ENCODE measurements at places on chromosomes 5 and 9. TPM values are rescaled to one million over a fixed set of nuclear protein-coding genes. Genes with fewer than 3 reads are reported as not detected.

Gene KIF12
- not detected for total RNA-seq

Gene BTNL8
- total RNA-seq = not detected

Gene LOX
- total RNA-seq = 440 TPM

Gene FGF1
- 13.8 TPM for total RNA-seq

DNA sequence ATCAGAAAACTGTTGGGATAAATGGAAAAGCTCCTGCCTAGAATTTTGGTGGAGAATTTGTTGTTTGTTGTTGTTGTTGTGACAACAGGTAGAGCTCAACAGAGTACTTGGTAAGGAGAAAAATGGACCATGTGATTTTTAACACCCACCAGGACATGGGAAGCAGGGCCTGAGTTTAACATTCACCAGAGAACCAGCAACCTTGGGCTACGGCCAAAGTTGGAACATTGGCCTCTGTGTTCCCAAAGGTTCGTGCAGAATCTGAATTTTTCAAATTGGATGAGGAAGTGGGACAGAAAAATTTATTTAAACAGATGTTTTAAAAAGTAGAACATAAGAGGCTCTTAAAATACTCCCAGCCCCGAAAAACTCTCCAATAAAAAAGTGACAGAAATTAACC lies 127.0 kb downstream of the GNA14 start:
- no peak for DNase-seq

GRCh38 chr5:157116483-157116954 lies 7.7 kb upstream of the HAVCR2 start:
- no peak for DNase-seq

GRCh38 chr5:143836161-143836725 lies 24.3 kb downstream of the HMHB1 start:
- DNase-seq = peak; percentile 20

- DNase-seq = no peak
Measured at GRCh38 chr9:98018347-98018746, 35.2 kb downstream of the ANP32B start.

DNA sequence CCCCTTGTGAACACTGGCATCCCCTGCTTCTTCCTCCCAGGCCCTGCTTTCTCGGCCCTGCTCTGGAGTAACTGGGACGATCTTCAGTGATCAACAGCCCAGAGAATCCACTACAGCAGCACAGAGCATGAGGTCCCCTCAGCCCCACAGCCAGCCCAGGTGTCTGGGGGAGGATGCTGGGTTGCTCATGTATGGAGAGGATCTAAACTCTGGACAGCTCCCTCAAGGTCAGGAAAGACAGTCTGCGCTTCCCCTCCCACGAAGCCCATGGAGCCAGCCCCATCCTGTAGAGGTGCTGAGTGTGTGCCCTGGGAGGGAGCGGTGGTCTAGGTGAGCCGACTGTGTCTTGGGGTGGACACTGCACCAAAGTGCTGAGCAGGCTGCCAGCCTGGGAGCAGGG lies 190.2 kb downstream of the GABBR2 start:
- DNase-seq = no peak

DNA sequence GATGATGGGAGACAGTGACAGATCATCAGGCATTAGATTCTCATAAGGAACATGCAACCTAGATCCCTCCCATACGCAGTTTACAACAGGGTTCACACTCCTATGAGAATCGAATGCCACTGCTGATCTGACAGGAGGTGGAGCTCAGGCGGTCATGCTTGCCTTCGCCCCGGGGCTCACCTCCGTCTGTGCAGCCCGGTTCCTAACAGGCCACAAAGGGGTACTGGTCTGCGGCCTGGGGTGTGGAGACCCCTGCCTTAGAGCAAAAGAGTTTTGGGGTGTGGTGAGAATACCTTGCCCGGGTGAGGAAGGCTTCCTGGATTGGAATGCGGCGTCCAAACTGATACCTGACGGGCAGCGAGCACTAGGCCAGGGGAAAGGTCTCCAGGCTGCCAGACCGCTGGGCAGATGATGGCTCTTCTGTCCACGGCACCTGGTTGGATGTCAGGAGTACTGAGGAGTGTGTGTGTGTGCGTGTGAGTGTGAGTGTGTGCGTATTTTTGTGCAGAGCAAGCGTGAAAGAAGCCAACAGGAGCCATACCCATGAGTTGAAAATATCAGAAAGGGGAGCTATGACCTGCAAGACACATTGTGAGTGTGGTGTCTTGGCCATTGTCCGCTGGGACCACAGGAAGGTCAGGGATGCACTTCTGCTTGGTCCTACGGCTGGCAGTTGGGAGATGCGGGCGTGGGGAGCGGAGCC lies 55.4 kb downstream of the ACER2 start:
- no peak for DNase-seq

- DNase-seq = no peak
Measured at GRCh38 chr9:89864257-89864656, 259.4 kb downstream of the GADD45G start.

DNA sequence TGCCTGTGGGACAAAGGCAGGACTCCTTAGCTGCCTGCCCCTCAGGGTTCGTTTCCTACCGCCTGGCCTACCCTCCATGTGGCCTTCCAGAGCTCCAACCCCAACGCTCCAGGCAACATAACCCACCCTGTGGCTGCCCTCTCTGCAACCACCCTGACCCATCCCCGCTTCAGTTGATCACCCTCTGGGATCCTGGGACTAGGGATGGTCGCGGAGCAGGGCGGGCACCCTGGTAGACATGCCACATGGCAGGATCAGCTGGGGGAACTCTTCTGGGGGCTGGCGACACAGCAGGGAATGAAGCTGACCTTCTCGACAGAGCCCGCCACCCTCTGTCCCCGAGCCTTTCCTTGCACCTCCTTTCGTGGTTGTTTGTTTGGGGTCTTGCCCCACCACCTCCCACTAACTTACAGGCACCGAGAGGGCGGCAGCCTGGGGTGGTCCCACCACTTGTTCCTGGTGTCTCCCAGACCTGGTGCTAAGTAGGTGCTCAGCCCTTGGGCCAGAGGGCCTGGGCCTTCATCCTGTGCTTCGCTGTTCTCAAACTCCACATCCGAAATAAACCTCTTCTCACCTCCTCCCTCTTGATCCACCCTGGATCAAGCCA lies 243.1 kb downstream of the PBX3 start:
- no peak for DNase-seq

- no peak for DNase-seq
Measured at GRCh38 chr5:141623611-141624010, 4.8 kb upstream of the DIAPH1 start.

GRCh38 chr5:53373451-53374158 lies 106.8 kb upstream of the FST start:
- DNase-seq = peak; percentile 84

DNA sequence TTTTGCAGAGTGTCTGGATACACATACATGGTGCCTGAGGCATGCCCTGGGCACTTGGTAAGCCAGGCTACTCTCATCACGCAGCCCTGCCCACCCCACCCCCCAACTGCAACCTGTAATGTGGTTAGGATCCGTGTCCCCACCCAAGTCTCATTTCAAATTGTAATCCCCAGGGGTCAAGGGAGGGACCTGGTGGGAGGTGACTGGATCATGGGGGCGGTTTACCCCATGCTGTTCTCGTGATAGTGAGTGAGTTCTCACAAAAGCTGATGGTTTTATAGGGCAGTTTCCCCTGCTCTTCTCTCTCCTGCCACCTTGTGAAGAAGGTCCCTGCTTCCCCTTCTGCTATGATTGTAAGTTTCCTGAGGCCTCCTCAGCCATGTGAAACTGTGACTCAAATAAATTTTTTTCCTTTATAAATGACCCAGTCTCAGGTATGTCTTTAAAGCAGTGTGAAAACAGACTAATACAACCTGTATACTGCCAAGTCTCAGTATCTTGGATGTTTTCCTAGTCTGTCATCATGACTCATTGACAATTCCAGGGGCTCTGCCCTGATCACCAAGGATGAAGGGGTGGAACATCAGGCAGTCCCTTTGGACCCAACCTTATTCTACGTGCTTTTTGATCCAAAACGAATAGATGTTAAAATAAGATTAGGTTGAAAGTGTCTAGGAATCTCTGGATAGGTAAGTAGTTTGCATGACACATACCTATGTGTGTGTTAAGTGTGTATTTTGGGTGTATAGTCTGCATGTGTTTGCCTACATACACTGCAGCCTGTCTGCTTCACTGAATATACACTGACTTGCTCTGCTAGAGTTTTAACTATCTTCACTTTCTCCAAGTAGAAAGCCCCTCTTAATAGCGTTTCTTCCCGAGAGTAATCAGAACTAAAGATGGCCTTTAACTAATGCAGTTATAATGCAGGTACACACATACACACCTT lies 293.8 kb downstream of the SLIT3 start:
- peak; percentile 55 for DNase-seq

- no peak for DNase-seq
Measured at GRCh38 chr5:51371052-51371451, 12.2 kb upstream of the ISL1 start.

- peak; percentile 62 for DNase-seq
Measured at GRCh38 chr5:59592101-59592500, 301.4 kb downstream of the PDE4D start.

DNA sequence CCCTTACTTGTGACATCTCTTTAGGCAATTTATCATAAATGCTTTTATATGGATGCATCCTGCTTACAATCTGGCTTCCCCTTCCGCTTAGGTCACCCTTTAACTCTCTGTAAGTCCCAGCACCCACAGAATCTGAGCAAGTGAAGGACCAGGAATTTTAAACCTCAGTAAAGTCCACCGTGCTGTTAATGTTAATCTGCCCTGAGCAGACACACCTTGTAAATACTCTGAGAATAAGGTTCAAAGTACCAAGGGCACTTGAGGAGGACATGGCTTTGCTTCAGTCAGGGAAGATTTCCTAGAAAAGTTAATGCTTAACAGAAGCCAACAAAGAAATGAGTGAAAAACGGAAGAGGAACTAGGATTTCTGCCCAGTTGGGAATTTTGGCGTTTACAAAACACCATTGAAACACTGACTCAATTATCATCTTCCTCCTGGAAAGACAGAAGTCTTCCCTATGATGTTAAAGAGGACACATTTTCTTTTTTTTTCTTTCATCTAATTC lies 26.4 kb upstream of the TTC39B start:
- no peak for DNase-seq

DNA sequence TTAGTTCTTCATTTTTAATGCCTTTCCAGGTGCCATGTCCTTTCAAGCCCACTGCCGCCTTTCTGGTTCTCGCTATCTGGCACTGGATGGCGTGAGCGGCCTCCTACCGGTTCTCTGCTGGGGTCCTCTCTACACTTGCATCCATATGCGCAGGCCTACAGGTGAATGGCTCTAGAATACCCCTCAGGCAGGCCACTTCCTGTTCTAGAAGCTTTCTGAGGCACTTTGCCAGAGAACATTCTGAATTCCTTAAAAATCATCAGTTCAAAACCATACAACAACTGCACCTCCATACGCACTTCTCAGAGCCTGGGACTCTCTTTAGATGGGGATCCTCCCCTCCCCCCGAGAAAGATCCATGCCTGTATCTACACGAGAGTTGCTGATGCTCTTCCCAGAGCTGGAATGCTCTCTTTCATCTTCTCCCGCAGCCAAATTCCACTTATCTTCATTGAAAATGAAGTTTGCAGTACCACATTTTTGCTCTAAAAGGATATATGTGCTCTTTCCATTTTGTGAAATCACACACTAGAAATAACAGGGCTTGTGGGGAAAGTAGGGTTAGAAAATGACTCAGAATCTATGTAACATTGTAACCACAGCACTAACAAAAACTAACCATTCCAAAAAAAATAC lies 1.4 kb upstream of the LHFPL2 start:
- DNase-seq = peak; percentile 73

DNA sequence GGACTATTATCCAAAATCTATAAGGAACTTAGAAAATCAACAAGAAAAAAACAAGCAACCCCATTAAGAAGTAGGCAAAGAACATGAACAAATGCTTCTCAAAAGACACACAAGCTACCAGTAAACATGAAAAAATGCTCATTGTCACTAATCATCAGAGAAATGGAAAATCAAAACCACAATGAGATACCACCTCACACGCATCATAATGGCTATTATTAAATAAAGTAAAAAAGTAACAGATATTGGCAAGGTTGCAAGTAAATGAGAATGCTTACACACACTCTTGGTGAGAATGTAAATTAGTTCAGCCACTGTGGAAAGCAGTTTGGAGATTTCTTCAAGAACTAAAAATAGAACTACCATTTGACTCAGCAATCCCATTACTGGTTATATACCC lies 167.0 kb upstream of the DMRTA1 start:
- peak; percentile 6 for DNase-seq
